ENCODE measurements at places on chromosomes 13 and 19.

DNA sequence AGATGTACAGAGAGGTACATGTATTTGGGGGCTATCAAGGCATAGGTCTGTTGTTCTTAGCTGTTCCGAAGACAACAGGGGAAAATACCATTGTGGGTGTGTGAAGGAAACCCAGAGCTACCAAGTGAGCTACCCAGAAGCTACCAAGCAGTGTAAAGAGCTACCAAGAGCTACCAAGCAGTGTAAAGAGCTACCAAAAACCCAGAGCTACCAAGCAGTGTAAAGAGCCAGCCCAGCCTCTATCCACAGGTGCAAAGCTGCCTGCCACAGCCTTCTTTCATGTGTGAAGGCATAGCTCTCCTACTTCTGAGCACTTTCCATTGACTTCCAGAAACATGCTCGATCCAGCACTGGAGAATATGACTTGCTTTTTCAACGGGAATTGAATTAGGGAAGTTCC lies 145.7 kb downstream of the AKAP11 start:
- no peak for DNase-seq

- peak; percentile 27 for DNase-seq
Measured at GRCh38 chr13:31951215-31951678, 80.3 kb upstream of the FRY start.

GRCh38 chr19:29193155-29193554 lies 19.8 kb downstream of the UQCRFS1 start:
- no peak for DNase-seq

- peak; percentile 57 for DNase-seq
Measured at GRCh38 chr19:54573330-54573872, at the start of gene LILRA2. LILRA2 (plus strand) TSS chr19:54573790; CDS start chr19:54573879, 89 bp downstream.

DNA sequence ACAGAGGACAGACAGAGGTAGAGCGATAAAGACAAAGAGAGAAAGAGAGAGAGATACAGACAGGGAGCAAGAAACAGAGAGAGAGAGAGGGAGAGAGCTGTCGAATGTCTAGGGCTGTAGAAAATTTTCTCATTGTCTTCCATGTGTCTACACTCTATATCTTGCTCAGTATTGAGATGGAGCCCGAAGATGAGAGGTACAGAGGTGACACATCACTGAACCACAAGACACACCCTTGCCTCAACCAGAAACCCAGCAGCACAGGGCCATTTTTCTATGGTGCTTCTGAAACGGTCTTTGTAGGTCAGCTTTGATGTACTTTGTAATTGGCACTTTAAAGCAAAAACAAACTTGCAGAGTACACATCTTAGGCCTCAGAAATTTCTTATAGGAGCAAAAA lies 111.9 kb downstream of the KL start:
- no peak for DNase-seq

GRCh38 chr19:11005521-11005920 lies 44.7 kb downstream of the SMARCA4 start:
- no peak for DNase-seq
